ENCODE measurements at places on chromosomes 12 and 14.

- DNase-seq, result no peak
Observed at GRCh38 chr12:5909560-5909959, 35.5 kb downstream of the ANO2 start.

DNA sequence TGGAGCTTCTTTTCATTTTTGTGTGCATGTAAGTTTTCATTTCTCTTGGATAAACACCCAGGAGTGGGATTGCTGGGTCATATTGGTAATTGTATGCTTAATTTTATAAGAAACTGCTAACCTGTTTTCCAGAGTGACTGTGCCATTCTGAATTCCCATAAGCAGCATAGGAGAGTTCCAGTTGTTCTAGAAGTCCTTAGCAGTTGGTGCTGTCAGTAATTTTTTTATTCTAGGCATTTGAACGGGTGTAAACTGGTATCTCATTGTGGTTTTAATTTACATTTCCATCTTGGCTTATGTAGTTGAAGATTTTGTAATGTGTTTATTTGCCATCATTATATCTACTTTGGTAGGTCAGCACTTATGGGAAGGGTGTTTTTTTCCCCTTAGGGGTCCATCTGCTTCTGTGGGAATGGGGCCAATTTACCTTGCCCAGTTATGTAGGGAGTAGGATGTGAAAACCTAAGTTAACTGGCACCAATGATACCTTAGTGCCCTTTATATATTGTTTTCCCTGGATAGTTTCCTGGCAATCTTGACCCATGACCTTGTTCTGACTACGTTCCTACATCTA, 202.9 kb downstream of the AKAP6 start:
- no peak for DNase-seq

DNA sequence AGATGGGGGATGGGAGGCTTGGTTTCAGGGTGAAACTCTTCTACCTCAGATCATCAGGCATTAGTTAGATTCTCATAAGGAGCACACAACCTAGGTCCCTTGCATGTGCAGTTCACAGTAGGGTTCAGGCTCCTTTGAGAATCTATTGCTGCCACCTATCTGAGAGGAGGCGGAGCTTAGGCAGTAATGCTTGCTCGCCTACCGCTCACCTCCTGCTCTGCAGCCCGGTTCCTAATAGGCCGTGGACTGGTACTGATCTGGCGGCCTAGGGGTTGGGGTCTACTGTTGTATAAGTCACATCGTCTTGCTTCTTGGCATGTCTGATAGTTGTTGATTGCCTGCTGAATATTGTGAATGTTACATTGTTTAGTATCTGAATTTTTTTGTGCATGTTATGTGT, 12.2 kb downstream of the SCYL2 start:
- DNase-seq, result no peak

- DNase-seq, result no peak
Observed at GRCh38 chr12:109764123-109764522, 50.5 kb downstream of the FAM222A start.

DNA sequence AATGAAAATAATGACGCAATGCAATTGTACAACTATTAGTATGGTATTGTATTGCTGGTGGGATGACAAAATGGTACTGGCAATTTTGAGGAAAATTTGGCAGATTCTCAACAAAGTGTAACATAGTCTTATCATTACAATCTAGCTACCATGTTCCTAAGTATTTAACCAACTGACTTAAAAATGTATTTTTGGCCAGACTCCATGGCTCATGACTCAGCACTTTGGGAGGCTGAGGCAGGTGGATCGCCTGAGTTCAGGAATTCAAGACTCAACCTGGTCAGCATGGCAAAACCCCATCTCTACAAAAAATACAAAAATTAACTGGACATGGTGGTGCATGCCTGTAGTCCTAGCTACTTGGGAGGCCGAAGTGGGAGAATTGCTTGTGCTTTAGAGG, 1409.5 kb downstream of the AACS start:
- DNase-seq, result no peak

GRCh38 chr12:116964054-116965050, 53.6 kb downstream of the FBXW8 start:
- DNase-seq, result no peak

DNA sequence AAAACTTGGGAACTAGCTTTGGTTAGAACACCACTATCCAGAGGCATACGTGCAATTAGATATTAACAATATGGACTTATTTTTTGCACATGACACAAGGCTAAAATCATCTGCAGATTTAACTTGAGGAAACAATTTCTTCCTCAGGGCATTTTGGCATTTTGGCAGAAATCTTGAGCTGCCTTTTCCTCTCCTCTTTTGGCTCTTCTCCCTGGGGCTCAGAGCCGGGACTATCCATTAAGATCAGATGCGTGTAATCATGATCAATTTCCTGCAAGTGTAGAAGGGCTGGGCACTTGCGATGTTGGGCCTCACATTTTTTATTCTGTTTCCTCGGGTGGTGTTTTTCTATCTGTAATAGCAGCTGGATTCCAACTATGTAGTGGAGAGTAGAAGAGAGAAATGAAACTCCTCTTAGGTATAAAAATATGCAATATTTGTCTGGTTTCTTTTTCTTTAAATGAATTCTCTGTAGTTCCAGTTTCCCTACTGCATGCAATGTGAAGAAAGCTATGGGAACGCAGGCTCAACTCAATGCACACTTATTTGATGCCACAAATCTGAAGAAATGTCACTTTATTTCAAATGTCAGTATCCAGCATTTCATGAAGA, 1010.8 kb downstream of the FLRT2 start:
- DNase-seq, result no peak

GRCh38 chr12:112330706-112331105, 51.5 kb downstream of the HECTD4 start:
- no peak for DNase-seq

DNA sequence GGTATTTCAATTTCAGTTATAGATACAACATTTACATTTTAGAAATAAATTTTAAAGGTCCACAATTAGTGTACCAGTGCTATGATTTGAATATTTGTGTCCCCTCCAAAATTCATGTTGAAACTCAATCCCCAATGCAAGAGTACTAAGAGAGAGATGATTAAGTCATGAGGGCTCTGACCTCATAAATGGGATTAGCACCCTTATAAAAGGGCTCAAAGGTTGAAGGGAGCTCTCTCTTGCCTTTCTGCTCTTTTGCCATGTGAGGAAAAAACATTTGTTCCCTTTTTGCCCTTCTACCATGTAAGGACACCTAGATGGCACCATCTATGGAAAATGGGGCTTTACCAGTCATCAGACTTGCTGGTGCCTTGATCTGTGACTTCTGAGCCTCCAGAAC, 25.8 kb upstream of the CNOT2 start:
- DNase-seq, result no peak

GRCh38 chr14:104797115-104798044, 1.8 kb upstream of the AKT1 start:
- DNase-seq, result no peak

DNA sequence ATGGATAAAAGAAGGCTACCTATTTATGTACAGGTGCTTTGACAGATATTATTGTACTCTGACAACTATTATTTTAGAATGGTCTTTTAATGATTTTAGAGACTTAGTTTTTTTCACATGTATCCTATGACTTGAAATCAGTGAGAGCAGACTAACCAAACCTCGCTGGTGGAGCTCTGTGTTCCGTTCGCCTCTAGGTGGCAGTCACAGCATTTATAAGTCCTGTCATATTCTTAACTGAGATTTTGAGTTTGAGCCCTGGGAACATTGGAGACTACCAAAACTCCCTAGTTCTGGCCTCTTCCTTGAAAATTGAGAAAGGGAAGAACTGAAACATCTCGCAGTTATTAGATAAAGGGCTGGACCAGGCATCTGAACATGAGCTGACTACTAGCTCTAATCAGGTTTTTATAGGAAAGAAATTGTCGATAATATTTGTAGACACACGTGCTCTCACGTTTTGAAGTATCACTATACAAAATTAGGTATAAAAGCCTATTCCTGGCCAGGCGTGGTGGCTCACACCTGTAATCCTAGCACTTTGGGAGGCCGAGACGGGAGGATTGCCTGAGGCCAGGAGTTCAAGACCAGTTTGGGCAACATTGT, 48.3 kb downstream of the TTLL5 start:
- DNase-seq, result peak; percentile 33

DNA sequence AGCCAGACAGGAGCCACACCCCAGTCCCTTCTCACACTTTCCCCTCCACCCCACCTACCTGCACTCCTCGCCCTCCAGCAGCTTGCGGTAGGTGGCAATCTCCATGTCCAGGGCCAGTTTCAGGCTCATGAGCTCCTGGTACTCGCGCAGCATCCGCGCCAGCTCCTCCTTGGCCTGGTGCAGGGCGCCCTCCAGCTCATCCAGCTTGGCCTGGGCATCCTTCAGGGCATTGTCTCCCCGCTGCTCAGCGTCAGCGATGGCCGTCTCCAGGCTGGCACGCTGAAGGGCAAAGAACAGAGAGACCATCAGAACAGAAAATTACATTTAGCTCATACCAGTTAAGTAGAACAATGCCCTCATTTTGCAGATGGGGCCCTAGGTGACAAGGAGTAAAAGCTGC, 5.5 kb downstream of the KRT74 start:
- DNase-seq, result no peak

- no peak for DNase-seq
Observed at GRCh38 chr14:89588016-89588415, 171.0 kb upstream of the FOXN3 start.

GRCh38 chr12:45913631-45914030, 76.7 kb downstream of the SCAF11 start:
- DNase-seq, result no peak

GRCh38 chr12:125619723-125620122, 554.5 kb downstream of the AACS start:
- no peak for DNase-seq

DNA sequence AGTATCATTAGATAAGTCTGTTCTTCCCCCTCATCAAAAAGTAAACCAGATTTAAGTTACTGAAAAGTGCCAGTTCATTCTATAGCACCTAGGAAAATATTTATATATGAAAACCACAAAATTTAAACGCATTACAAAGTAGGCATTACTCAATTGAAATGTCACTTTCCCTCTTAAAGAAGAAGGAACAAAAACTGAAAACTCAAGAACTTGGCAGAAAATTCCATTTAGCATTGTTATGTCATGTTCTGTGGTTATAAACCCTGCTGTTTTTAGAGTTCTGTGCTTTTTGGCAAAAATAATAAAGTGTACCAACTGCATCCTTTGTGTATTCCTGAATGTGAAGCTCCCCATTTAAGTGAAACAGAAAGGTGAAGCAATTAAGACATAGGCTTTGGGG, 3.6 kb downstream of the FGD4 start:
- DNase-seq, result no peak

DNA sequence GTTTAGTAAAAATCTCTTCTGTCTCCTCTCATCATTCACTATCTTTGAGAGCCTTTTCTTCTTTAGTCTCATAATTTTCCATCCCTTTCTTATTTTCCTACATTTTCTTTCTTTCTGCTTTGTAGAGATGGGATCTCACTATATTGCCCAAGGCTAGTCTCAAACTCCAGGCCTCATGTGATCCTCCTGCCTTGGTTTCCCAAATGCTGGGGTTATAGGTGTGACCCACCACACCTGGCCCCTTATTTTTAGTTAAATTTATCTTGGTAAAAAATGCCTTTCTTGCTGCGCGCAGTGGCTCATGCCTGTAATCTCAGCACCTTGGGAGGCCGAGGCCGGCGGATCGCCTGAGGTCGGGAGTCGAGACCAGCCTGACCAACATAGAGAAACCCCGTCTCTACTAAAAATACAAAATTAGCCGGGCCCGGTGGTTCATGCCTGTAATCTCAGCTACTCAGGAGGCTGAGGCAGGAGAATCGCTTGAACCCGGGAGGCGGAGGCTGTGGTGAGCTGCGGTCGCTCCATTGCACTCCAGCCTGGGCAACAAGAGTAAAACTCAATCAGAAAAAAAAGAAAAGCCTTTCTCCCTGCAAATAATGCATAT, 996 bp downstream of the SLC2A3 start:
- no peak for DNase-seq

GRCh38 chr14:105536691-105537579, 10.6 kb downstream of the TMEM121 start:
- DNase-seq, result no peak

DNA sequence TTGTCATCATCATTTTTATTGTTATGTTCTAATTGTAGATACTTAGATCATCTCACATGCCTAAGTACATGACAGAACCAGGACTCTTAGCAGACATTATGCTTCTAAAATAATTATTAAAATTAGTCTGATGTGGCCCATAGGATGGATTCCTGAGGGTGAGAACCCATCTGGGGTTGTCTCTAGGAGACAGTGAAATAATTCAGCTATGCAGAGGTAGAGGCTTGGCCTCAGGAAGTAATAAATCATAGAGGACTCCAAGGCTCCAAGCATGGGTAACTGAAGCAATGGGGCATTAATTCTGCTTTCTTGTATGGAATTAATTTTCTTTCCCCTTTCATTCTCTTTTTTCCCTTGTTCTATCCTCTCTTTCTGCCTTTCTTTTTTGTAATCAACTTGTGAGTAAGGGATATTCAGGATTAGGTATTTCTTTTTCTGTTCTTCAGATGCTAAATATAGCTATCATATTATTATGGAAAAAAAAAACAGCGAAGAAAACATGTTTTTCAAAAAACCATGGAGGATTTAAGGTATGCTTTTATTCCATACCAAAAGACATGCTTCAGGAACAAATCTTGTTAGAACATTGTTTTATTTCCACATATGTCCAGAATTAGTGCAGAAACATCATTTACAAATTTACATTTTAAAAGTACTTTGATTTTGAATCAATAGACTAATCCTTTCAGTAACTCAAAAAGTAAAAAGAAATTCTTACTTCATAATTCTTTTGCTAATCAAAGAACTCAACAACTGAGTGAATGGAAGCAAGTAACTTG, 263.2 kb downstream of the TRHDE start:
- no peak for DNase-seq

DNA sequence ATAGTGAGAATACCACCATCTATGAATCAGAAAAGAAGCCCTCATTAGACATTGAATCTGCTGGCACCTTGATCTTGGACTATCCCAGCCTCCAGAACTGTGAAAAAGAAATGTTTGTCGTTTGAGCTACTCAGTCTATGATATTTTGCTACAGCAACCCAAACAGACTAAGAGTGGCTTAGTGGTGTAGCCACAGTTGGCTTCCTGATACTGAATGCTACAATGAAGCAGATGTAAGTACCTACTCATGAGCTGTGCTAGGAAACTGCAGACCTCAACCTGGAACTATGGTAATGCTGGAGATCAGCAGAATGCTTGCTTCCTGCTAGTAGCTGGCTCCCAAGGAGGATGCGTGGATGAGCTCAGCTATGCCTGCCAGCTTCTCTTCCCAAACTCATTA, 268.6 kb upstream of the CRY1 start:
- no peak for DNase-seq

DNA sequence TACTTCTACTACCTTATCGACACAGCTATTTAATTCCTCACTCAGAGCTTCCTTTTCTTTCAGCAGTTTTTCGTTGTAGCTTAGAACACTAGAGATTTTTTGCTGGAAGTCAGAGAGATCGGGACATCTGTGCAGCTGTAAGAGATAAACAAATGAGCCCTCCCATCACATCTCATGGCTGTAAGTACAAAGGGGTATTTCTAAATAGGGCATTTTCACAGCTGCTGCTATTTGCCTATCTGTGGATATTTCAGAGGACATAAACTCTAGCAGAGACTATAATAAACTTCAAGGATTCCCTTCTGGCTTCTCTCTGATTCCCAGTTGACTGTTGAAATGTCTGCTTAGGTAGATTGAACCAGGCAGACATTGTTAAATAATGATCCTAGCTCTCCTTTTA, 76.1 kb upstream of the SAV1 start:
- DNase-seq, result no peak

GRCh38 chr14:102356280-102356679, 6.4 kb downstream of the CINP start:
- DNase-seq, result no peak

- no peak for DNase-seq
Observed at GRCh38 chr12:130739571-130739970, 23.5 kb upstream of the RIMBP2 start.

- DNase-seq, result no peak
Observed at GRCh38 chr14:63296060-63296563, 22.6 kb downstream of the GPHB5 start.

Measured in DMS 273 treated with DMSO at 0.1 percent for 48 hours (cell line).